ENCODE measurements at places on chromosomes 2 and 18.

DNA sequence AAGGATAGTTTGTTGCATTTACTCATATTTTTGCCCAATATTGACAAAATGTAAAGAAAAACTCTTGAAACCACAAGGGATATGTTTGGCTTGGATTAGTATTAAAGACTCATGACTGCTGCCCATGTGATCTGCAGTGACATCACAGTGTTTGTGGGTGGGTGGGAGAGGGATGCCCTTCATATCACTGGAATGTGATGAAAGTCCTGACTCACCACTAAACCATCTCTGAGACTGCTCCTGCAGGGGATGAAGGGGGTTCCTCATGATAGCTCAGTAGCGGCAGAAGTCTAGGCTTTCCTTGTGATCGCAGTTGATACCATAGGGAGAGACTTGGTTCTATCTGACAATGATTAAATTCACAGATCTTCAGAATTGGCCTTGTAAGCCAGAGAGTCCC is 451.2 kb downstream of the CNTNAP5 start:
- DNase-seq: no peak

GRCh38 chr2:180539541-180539940 is 440.9 kb upstream of the UBE2E3 start:
- no peak for DNase-seq

GRCh38 chr18:28718696-28719095 is 541.8 kb upstream of the CDH2 start:
- no peak for DNase-seq

DNA sequence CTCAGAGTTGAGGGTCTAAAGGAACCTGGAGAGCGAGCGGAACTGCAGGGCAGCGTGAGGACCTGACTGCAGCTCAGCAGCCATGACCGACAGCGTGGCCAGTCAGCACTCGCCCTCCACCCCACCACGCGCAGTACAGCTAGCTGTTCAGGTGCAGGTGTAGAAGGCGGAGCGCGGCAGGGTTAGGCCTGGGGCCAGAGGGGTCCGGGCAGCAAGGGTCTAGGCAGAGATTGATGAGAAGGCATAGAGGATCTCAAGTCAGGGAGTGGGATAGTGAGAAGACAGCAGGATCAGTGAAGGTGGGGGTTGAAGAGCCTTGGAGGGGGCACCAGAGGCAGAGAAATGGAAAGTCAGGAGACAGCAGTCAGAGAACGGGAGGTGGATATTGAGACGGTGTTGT is 71.0 kb downstream of the STEAP3 start:
- DNase-seq: no peak

GRCh38 chr2:18432999-18433398 is 127.5 kb downstream of the RDH14 start:
- DNase-seq: peak; percentile 53

GRCh38 chr2:147646818-147647468 is 197.9 kb upstream of the ACVR2A start:
- DNase-seq: no peak

- DNase-seq: no peak
Observed at GRCh38 chr2:120012363-120012762, 514 bp upstream of the EPB41L5 start.

- DNase-seq: no peak
Observed at GRCh38 chr2:60560734-60561644, 7.5 kb upstream of the BCL11A start.

- no peak for DNase-seq
Observed at GRCh38 chr2:29527947-29528346, 393.4 kb downstream of the ALK start.

DNA sequence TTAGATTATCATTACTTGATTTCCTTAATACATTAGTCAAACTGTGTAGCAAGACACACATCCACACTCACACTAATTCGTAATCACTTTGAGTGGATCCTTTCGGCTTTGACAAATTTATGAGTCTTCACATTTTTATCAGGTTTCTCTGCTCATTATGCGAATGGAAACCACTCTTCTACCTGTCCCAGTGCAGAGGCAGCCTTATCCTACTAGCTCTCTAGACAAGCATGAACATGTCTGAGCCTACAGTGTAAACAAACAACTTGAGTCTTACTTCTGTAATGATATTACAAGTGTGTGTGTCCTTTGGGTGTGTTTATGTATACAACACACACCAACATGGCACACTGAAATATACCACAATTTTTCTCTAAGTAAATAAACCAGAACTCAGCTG is 361.9 kb upstream of the CHST9 start:
- DNase-seq: no peak

DNA sequence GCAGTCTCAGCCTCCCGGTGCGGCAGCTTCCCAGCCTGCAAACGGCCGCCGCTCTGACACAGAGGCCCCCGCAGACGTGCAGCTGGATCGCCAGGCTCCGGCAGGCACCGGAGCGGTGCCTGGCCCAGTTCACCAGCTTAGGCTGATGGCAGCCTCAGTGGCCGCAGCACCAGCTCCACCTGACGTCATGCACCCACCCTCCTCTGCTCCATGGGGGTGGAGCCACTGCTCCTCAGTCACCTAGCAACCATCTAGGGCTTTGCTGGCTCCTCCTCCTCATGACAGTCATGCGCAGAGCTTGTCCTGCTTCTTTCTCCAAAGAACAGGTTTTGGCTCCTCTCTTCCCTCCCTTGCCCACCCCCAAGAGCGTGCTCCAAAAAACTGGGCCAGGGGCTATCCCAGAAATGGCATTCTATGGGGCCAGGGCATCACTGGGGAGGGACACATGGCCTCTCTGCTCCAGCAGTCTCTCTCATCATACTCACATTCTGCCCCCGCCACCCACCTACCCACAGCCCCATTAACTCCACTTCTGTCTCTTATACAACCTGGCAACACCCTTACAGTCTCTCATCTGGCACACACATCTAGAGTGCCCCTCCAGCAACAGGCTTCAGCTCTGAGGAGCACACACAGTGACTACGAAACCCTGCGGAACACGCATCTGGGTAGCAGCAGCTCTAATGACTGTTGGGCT is 5.5 kb downstream of the DCTN1 start:
- DNase-seq: peak; percentile 82

GRCh38 chr2:86044614-86045013 is 61.1 kb downstream of the POLR1A start:
- DNase-seq: peak; percentile 9

DNA sequence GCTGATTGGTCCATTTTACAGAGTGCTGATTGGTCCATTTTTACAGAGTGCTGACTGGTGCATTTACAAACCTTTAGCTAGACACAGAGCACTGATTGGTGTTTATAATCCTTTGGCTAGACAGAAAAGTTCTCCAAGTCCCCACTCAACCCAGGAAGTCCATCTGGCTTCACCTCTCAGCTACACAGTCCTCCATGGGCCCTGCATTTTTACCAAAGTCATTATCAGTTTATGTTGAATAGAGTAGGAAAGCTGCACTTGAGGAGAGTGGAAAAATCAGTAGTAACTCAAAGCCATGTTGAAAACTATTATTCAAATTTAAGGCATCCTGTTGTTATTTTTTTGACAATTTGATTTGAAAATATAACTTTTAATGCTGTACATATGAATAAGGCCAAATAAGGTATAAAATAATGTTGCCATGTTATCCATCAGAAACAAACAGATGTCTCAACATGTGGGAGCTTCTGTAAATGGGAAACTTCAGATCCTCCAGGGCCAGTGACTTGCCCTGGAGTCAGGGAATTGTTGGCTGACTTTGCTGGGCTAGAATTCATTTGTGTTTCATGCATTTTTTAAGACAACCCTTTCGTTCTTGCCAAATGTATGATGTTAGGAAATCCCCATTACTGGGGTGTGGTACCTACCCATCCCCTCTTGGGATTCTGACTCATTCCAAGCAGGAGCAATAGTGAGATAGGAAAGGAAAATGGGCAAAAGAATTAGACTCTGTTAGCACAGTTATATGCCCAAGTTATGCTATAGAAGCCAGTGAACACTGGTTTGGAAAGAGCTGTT is 37.8 kb upstream of the CCDC195 start:
- DNase-seq: peak; percentile 25

- DNase-seq: no peak
Observed at GRCh38 chr2:230170532-230170931, 49.3 kb downstream of the SP110 start.

GRCh38 chr2:195533771-195534642 is 123.0 kb upstream of the SLC39A10 start:
- peak; percentile 36 for DNase-seq

- DNase-seq: no peak
Observed at GRCh38 chr2:190664240-190664639, 15.4 kb downstream of the NAB1 start.

GRCh38 chr2:121240436-121240835 is 44.6 kb downstream of the TFCP2L1 start:
- no peak for DNase-seq

GRCh38 chr18:60193780-60194179 is 178.8 kb downstream of the MC4R start:
- no peak for DNase-seq

- DNase-seq: no peak
Observed at GRCh38 chr2:206859330-206859739, 80.0 kb upstream of the CPO start.

GRCh38 chr2:234768608-234769196 is 183.1 kb upstream of the SH3BP4 start:
- DNase-seq: no peak

DNA sequence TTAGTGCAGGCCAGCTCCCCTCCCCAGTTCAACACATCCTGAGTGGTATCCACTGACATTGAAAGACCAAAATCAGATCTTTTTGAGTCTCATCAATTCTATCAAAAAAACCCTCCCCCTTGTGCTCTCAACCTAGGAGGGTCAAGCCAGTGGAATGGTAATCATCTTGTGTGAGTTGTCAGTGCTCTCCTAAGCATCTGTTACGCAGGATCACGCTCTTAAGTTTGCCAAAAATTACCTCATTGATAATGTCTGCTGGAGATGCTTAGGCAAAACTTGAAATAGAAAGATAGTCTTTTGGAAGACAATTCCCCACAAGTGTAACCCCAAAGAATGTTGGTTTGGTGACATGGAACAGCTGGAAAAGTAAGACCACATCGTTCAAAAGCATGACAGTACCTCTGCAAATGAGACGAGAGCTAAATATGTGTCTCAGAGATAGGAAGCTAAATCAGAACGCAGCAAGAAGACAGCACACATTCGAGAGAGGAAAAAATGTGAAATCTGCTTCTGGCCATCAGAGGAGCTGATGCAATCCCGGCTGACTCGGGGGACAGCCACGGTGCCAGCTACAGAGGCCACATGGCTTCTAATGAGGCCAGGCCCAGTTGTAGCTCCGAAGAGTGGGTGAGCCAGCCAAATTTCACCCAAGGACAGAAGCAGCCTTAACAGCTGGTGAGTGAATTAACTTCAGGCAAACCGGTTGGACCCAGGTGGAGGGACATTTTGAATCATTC is 753.9 kb downstream of the RNF144A start:
- peak; percentile 26 for DNase-seq

DNA sequence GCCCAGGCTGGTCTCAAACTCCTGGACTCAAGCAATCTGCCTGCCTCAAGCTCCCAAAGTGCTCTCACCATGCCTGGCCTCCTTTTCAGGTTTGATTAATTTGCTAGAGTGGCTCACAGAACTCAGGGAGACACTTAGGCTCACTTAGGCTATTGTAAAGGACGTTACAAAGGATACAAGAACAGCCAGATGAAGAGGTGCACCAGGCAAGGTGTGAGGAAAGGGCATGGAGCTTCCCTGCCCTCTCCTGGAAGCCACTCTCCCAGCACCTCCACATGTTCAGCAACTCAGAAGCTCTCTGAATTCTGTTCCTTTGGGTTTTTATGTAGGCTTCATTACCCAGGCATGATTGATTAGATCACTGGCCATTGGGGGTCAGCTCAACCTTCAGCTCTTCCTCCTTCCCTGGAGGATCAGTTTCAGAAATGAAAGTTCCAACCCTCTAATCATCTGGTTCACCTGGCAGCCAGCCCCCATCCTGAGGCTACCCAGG is 78.7 kb upstream of the RGPD5 start:
- no peak for DNase-seq

DNA sequence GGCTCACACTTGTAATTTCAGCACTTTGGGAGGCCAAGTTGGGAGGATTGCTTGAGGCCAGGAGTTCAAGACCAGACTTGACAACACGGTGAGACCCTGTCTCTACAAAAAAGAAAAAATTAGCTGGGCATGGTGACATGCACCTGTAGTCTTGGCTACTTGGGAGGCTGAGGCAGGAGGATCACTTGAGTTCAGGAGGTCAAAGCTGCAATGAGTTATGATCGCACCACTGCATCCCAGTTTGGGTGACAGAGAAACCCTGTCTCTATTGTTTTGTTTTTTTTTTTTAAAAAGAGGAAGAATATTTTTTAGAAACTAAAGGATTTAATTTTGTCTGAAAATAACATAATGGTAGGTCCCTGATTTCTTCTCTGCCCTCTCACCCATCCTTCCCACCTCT is 79.4 kb upstream of the TMEM200C start:
- DNase-seq: no peak

DNA sequence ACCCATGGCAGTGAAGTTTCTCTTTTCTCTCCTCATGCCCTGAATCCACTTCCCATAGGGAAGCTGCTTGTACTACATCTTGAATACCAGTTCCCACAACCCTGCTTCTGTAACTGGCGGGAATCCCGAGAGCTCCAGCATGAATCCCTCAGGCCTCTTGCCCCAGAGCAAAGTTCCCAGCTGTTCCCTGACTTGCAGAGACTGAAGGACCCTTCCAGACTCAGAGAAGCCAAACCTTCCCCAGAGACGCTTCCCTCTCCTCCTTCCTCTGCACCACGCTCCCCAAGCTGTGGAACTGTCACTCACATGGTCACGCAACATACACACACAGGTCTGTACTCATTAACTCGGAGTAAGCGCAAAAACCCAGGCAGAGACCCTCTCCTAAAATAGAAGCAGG is 26.4 kb downstream of the TRAPPC12 start:
- no peak for DNase-seq

- no peak for DNase-seq
Observed at GRCh38 chr2:138814123-138814898, 34.1 kb upstream of the NXPH2 start.

DNA sequence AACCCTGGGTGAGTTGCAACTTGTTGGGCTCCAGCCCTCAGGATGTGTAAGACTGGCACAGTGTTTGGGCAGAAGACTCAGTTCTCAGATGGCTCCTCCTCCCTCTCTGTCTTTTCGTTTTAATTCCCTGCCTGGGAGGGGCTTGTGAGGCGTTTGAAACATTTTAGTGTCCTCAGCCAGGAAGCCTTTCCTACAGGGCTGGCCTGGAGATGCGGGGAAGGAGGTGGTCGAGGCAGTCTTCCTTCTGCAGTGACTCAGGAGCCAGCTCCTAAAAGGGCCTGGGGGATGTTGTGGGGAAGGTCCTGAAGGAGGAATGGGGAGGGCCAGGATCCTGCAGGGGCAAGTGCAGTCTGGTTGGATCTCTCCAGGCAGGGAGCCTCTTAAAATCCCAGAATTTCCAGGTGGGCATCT is 22.1 kb upstream of the IGFBP5 start:
- no peak for DNase-seq

DNA sequence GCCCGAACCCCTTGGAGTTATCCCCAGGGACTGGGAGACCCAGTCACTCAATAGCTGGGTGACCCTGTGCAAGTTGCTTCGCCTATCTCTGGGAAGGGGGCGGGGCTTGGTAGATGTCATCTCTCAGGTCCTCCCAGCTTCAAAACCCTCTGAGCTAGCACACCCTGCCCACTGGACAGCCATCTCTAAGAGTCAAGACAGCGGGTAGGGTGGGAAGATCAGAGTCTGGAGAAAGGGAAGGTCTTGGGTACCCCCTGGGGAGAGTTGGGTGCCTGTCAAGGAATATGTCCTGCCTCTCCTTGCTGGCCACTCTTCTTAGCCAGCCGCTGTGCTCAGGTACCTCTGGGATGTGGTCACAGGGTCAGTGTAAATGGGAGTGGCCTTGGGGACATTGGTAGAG is 8.0 kb downstream of the GLI2 start:
- no peak for DNase-seq

GRCh38 chr2:66426244-66427111 is 8.4 kb upstream of the MEIS1 start:
- no peak for DNase-seq
